ENCODE measurements at places on chromosomes 5 and 9. TPM values are rescaled to one million over a fixed set of nuclear protein-coding genes. Genes with fewer than 3 reads are reported as not detected.
A peak's percentile ranks its signal among the peaks of the same experiment; 100 is the strongest.

DNA sequence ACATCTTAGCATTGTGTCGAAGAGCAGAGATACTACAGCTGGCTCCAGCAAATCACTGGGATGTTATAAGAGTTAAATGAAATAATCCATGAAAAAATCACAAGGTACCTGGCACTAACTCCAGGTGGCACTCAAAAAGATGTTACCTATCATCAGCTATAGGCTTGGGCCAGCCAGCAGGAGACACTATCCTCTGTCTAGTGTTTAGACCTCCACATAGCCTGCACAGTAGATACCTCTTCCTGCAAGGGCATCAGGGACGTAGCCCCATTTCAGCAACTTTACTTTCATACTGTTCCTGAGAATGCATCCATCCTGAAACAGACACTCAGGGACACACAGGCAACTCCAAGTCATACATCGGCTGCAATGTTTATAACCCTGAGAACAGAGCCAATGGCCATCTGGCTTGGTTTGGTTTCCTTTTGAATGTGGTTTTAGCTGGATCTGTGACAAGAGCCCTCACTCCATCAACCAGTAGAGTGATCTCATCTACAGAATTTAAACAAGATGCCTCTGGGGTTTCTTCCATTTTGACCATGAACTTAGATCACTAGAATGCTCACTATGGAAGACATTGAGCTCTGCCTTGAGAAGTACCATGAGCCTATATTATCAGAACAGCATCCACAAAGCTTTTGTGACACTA lies 69.9 kb downstream of the TLE1 start:
- no peak for DNase-seq
- H3K4me3 ChIP-seq, result no peak overlapping the region
- H3K27me3 ChIP-seq, result no peaks in the 10 kb centered on the region
- no peaks in the 10 kb centered on the region for H3K36me3 ChIP-seq

The FGF10 gene
- not detected for total RNA-seq

- no peak overlapping the region for H3K27ac ChIP-seq
- H3K36me3 ChIP-seq, result no peaks in the 10 kb centered on the region
- no peak for DNase-seq
Measured at GRCh38 chr5:137367951-137368350, 131.2 kb downstream of the SPOCK1 start.

The NIPAL4 gene
- total RNA-seq, result 1.5 TPM

DNA sequence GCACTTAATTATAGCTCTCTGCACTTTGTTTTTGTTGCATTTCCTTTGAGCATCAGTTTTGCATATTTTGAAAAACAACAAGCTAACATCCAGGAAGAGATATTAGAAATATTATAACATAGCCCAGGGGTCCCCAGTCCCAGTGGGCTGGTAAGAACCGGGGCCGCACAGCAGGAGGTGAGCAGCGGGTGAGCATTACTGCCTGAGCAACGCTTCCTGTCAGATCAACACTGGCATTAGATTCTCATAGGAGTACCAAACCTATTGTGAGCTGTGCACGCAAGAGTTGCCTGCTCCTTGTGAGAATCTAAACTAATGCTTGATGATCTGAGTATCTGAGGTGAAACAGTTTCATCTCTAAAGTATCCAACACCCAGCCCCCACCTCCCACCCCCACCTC lies 675.9 kb upstream of the ZNF608 start:
- H3K4me1 ChIP-seq, result no peaks in the 10 kb centered on the region
- H3K4me3 ChIP-seq, result no peak overlapping the region
- no peak for DNase-seq
- no peak overlapping the region for H3K27ac ChIP-seq
- H3K27me3 ChIP-seq, result no peaks in the 10 kb centered on the region
- H3K36me3 ChIP-seq, result no peaks in the 10 kb centered on the region

GRCh38 chr5:32307769-32308194 lies 5.0 kb downstream of the MTMR12 start:
- no peaks in the 10 kb centered on the region for H3K27me3 ChIP-seq
- no peak overlapping the region for H3K27ac ChIP-seq
- H3K36me3 ChIP-seq, result peaks cover 6% of the 10 kb centered on the region
- peaks cover 39% of the 10 kb centered on the region for H3K4me1 ChIP-seq
- H3K4me3 ChIP-seq, result no peak overlapping the region
- no peak for DNase-seq

- peak overlapping the region; percentile 37 for H3K27ac ChIP-seq
- H3K4me3 ChIP-seq, result no peak overlapping the region
- DNase-seq, result no peak
- peaks cover 20% of the 10 kb centered on the region for H3K4me1 ChIP-seq
- H3K36me3 ChIP-seq, result peaks cover 2% of the 10 kb centered on the region
- no peaks in the 10 kb centered on the region for H3K27me3 ChIP-seq
Measured at GRCh38 chr9:134192311-134192950, 28.1 kb upstream of the RNU6ATAC start.

- DNase-seq, result no peak
- no peaks in the 10 kb centered on the region for H3K36me3 ChIP-seq
- H3K27me3 ChIP-seq, result no peaks in the 10 kb centered on the region
- peaks cover 28% of the 10 kb centered on the region for H3K4me1 ChIP-seq
Measured at GRCh38 chr9:134058716-134059115, 9.1 kb downstream of the BRD3 start.

All from T-helper 17 cell (primary cell).